HFFc6 (cell line): ENCODE measurements at places on chromosomes 5 and 9. TPM values are rescaled to one million over a fixed set of nuclear protein-coding genes. Genes with fewer than 3 reads are reported as not detected.

Gene PCA3
- total RNA-seq, result not detected in 3 replicates

DNA sequence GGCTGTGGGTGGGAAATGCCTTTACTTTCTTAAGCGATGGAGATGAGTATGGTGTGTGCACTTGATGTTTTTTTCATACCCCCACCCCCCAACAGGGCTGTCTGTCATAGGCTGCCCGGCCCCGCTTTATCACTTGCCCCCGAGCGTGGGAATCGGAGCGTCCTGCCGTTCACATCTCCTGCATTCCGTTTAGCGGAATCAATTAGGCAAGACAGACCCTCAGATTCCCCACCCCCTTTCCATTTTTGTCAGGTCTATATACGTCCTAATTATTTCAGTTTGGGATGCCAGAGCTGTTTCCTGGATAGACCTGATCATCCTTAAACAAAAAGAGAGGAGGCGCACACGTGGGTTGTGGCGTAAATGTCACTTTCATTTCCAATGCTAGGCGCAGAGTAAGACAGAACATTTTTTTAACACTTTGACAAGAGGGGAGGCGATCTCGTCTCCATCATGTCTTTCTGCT lies 217.2 kb downstream of the MEF2C start:
- DNase-seq, result no peak

- no peak for DNase-seq
Observed at GRCh38 chr9:2531481-2531880, 90.1 kb upstream of the VLDLR start.

Gene OR1Q1
- not detected in 3 replicates for total RNA-seq

Gene TAF1L
- not detected in 2 replicates for total RNA-seq

DNA sequence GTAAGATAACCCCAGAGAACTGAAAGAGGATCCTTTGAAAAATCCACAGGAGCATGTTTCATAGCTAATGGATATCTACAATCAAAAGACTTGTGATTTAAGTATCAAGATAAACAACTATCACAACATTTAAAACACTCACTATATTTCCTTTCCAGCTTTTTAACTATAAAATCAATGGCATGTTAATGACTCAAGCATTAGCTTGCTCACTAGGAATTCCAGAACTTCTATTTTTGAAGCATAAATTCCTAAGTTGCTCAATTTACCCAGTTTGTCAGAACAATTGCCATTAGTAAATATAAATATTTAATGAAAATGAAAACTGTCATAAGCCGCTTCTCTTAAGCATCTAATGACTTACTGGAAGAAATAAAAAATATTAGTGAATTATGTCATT lies 355.3 kb downstream of the PRELID2 start:
- DNase-seq, result peak; percentile 43

Gene SLC6A18
- not detected in 3 replicates for total RNA-seq
